ENCODE measurements at places on chromosomes 16 and 17.

- peak; percentile 99 for DNase-seq
Observed at GRCh38 chr17:76103274-76104139, at the start of gene EXOC7. Gene EXOC7 (minus strand): TSS chr17:76103787. CDS start chr17:76103692, 95 bp downstream.

- DNase-seq: no peak
Observed at GRCh38 chr16:31005350-31006085, 4.9 kb downstream of the STX1B start.

DNA sequence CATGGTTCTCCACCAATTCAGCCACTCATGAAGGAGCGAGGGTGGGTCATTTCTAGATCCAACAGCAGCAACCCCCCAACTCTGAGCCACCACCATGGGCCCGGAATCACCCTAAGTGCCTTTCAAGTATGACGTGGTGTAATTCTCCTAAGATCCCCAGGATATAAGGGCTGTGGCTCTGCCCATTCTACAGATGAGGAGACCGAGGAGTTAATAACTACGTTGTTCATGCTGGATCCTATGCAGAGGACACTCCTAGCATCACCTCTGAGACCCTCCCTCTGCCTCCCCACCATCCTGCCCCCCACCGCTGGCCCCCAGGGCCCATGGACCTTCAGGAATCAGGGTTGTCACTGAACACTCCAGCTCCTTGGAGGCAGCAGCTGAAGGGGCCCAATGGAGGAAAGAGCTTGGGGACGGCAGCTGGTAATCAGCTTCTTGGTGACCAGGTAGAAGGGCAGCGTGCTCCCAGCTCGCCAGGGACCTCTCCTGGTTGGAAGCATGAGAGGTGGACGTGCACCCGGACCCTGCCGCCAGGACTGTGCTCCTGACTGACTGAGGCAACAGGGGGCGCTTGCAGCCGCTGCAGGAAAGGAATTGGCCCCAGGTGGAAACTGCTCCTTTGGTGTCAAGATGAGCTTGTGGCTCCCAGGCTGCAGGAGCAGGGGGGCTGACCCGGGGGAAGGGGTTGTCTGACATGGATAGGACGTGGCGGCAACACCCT lies 28.2 kb upstream of the CACNG1 start:
- DNase-seq: no peak

GRCh38 chr16:76854234-76854633 lies 336.8 kb upstream of the MON1B start:
- no peak for DNase-seq

- peak; percentile 33 for DNase-seq
Observed at GRCh38 chr16:11914210-11915113, 1.3 kb downstream of the GSPT1 start.

DNA sequence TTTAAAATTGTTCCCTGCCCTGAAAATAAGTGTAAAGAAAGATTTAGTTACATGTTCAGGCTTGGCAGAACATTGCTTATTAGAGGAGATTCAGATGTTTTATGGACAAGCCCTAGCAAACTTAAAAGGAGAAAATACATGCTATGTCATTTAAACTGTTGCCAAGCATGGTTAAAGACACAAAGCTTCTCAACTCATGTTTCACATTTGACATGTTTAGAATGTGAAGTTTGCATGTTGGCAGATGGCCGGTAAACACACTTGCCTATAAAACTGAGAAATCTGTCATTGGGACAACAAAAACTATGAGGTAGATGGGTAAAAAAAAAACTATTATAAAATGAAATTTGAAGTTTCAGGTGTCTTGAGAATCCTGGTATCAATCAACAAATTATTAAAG lies 5.8 kb downstream of the KRTAP29-1 start:
- no peak for DNase-seq

DNA sequence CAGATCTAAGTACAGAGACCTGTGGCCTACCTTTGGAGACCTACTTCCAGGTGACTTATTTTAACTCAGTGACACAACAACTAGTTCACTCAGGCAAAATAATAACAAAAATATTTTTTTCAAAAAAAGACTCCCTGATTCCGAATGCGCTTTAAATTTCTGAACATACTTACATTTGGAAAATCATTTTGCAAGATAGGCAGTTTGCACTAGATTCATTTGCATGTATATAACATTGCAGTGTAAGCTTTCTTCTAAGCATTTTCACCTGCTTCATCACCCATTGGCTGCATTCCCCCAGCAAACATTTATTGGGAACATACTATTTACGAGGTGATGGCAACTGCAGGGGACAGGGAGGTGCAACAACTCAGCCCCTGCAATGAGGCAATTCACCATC lies 166.8 kb downstream of the GRIN2A start:
- DNase-seq: no peak

DNA sequence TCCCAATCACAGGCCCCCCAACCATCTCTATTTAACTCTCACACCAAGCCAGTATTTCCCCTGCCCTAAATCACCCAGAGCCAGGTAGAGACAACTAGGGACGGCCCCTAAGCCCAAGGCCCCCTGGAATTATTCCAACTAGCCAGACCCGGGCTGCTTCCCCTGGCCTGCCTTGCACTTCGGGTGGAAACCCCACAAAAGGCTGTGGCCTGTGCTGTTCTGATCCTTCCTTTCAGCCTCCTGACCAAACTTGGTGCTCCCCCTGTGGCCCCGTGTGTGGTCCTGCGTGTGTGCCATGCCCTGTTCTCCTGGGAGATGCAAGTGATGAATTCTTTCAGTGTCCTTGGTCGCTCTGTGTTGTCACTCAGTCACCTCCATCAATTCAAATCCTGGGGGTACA lies 14.9 kb downstream of the CCL17 start:
- DNase-seq: no peak

- no peak for DNase-seq
Observed at GRCh38 chr17:16950488-16950887, 21.4 kb downstream of the TNFRSF13B start.

DNA sequence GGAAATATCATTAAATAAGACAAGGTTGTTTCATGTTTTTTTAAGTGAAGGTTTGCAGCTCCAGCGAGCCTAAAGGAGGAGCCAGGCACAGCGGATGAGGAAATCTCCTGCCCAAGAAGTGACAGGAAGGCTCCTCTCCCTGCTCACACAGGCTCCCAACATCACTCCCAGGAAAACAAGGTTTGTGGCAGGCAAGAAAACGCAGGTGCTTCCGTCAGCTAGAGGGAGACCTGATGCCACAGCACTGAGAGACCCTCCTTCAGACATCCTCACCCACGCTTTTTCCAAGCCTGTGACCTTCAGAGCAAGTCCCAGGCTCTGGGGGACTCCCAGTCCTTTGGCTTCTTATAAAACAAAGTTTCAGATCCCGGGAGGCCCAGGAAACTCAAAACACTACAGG lies 89.7 kb downstream of the ZNF423 start:
- no peak for DNase-seq

GRCh38 chr16:76213860-76214259 lies 63.3 kb upstream of the CNTNAP4 start:
- no peak for DNase-seq

- DNase-seq: no peak
Observed at GRCh38 chr17:59406808-59407381, 75.4 kb downstream of the YPEL2 start.

DNA sequence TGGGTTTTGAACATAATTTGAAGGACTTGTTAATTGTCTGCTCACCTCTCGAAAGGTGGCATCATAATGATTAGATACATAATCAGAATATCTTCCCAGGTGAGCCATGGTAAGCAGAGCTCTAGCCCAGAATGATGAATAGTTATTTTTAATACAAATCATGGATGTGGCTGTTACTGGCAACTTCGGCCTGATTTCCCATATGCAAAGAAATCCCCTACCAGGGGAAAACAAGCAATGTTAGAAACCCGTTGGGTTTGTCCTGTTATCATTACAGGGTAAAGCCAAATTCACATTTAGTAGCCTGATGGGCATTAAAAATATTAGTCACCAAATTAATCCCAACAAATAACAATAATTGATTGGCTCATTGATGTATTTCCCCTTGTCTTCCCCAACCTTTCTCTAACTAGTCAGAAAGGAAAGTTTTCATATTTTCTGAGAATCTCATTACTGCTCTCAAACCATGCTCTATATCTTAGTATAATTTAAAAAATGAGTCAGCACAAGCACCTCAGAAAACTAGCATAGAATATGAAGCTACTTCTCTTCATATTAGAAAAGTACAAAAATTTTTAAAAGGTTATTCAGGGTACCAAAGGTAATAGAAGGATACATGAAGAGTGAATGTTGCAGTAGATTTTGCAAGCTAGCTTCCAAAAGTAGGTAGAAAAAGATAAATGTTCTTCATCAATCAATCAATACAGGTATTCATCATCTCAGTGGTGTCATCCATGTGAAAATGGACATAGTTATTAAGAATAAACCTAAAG lies 5.0 kb downstream of the STAT5B start:
- no peak for DNase-seq

DNA sequence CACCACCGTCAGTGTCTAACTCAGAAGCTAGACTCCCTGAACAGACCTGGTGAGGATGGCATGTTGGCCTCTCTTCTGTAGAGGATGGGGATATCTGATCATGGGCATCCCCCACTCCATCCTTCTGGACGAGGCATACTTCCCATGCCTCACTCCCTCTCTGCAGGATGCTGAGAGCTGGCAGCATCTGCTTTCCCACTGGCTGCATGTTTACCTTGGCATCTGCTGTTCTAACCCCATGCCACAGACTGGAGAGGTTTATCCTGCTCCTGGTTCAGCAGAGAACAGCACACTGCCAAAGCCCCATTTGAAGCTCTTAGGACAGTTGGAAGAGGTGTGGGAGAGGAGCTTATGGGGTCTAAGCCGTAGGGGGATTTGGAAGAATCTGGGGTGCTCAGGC lies 46.0 kb downstream of the YPEL2 start:
- no peak for DNase-seq

All from AG08395 (cell line).